Retina (tissue), 1 donor: ENCODE measurements at places on chromosomes 11 and 22.
A peak's percentile ranks its signal among the peaks of the same experiment; 100 is the strongest.

- peak; percentile 80 for DNase-seq
Measured at GRCh38 chr11:15941206-15941770, 415.1 kb downstream of the SOX6 start.

DNA sequence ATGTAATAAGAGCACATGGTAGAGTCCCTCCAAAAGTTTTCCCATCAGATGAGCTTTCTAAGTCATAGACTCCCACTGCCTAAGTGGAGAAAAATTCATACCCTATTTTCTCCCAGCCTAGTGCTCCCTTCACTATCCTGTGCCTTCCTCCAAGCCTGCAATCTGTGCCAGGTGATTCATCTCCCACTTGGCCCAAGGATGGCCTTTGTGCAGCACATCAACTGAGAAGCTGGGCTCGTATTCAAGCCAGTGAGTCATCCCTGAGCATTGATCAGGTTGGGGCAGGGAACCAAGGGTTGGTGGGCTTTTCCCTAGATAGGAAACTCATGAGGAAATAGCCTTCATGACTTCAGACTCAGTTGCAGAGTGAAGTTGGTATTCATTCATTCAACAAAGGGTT is 64.6 kb downstream of the PANX1 start:
- no peak for DNase-seq

- no peak for DNase-seq
Measured at GRCh38 chr11:75160220-75160757, 9.4 kb downstream of the SLCO2B1 start.

GRCh38 chr11:113261709-113262475 is 52.5 kb upstream of the TTC12 start:
- no peak for DNase-seq

DNA sequence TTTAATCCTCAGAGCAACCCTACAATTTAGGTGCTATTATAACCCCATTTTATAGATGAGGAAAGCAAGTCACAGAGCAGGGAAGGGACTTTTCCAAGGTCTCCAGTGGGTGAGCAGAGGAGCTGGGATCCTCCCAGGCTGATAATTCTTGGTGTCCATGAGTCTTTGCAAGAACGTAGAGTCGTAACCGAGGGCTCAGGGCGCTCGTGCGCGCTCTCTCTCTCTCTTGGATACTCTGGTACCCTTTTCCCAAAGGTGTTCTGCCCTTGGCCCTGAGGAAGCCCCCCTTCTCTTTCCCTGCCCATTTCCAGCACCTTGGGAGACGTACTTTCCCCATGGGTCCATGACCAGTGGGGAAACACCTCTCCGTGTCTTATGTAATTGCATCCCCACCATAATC is 5.2 kb upstream of the ZP1 start:
- no peak for DNase-seq

- no peak for DNase-seq
Measured at GRCh38 chr11:32332990-32333319, 102.4 kb downstream of the WT1 start.

GRCh38 chr11:30540781-30541180 is 45.4 kb downstream of the MPPED2 start:
- no peak for DNase-seq

DNA sequence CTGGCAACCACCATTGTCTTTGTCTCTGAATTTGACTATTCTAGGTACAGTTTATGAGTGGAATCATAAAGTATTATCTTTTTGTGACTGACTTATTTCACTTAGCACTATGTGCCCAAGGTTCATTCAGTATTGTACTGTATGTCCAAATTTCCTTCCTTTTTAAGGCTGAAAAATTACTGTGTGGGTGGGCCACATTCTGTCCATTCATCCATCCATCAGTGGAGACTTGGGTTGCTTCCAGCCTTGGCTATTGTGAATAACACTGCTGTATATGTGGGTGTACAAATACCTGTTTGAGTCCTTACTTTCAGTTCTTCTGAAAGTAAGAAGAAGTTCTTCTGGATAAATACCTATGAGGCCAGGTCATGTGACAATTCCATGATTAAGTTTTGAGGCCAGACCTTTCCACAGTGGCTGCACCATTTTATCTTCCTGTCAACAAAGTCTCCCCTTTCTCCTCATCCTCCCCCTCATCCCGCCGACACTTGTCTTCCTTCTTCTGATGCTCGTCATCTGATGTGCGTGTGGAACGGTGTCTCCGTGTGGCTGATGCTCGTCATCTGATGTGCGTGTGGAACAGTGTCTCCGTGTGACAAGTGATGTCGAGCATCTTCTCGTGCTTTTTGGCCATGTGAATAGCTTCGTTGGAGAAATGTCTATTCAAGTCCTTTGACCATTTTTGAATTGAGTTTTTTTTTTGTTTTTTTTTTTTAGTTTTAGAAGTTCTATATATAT is 49.5 kb downstream of the SBF1 start:
- DNase-seq: no peak

GRCh38 chr11:115322553-115323203 is 181.5 kb downstream of the CADM1 start:
- DNase-seq: no peak

DNA sequence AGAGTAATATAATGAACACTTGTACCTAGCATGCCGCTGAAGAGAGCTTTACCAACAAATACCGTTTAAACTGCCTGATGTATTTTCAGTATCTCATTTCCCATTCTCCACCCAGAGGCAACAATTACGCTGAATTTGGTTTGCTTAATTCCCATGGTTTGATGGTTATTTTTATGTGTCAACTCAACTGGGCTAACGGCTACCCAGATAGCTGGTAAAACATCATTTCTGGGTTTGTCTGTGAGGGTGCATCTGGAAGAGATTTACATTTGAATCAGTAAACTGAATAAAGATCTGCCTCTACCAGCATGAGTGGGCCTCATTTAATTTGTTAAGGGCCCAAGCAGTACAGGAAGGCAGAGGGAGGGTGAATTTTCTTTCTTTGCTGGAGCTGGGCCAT is 377.9 kb downstream of the DYNC2H1 start:
- no peak for DNase-seq

GRCh38 chr11:100641456-100641855 is 45.6 kb upstream of the ARHGAP42 start:
- DNase-seq: no peak

- no peak for DNase-seq
Measured at GRCh38 chr11:80595011-80595410, 1154.2 kb upstream of the TENM4 start.

- DNase-seq: no peak
Measured at GRCh38 chr11:70725739-70726138, 327.4 kb downstream of the CTTN start.

GRCh38 chr11:7457211-7457610 is 28.1 kb upstream of the OLFML1 start:
- DNase-seq: no peak

- DNase-seq: no peak
Measured at GRCh38 chr11:60280412-60280811, at the start of gene MS4A4A. MS4A4A (plus strand) TSS chr11:60280666; CDS start chr11:60280676, 10 bp downstream.

DNA sequence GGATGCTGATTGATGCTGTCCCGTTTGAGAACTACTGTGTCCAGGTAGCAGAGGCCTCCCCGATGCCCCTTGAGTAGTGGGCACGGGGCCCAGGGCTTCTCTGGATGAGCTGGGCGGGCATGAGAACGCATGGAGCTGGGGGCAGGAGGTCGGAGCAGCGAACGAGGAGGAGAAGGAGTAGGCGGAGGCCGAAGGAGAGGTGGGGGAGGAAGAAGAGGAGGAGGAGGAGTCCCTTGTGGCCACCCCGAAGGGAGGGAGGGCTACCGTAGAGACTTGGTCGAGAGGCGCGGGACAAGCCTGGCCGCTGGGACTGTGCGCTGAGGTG is 62.9 kb downstream of the CRYBB2 start:
- peak; percentile 58 for DNase-seq
